Motor neuron (in vitro differentiated cells): ENCODE measurements at places on chromosomes 2 and 18. TPM values are rescaled to one million over a fixed set of nuclear protein-coding genes. Genes with fewer than 3 reads are reported as not detected.

NOL4 gene
- 7.4 and 8.4 TPM in 2 replicates for total RNA-seq

TFPI gene
- 0.18 and 0.21 TPM in 2 replicates for total RNA-seq

VWA3B gene
- 0.97 and 1.5 TPM in 2 replicates for total RNA-seq

LIPG gene
- 8.1 and 13.9 TPM in 2 replicates for total RNA-seq

POMC gene
- total RNA-seq = 2.5 and 3.2 TPM in 2 replicates

CYBRD1 gene
- 1.6 and 1.7 TPM in 2 replicates for total RNA-seq

SAG gene
- total RNA-seq = 0.16 and 0.38 TPM in 2 replicates

DSG2 gene
- 0.13 and 0.27 TPM in 2 replicates for total RNA-seq

CDK15 gene
- 0.10 TPM in 1 of 2 replicates, not detected in the other for total RNA-seq

HOXD8 gene
- total RNA-seq = 35.4 and 37.8 TPM in 2 replicates

HOXD13 gene
- total RNA-seq = 0.14 TPM in 1 of 2 replicates, not detected in the other

OXER1 gene
- total RNA-seq = 0.37 and 0.41 TPM in 2 replicates

MAP4K4 gene
- 99.9 and 106 TPM in 2 replicates for total RNA-seq

RNPEPL1 gene
- 32.6 and 36.3 TPM in 2 replicates for total RNA-seq

IL1A gene
- total RNA-seq = 0.05 and 0.06 TPM in 2 replicates

CTNNA2 gene
- total RNA-seq = 1.3 and 11.5 TPM in 2 replicates

ANKRD44 gene
- total RNA-seq = 16.5 and 28.8 TPM in 2 replicates

CAVIN2 gene
- total RNA-seq = 0.10 TPM in 1 of 2 replicates, not detected in the other
